ENCODE measurements at places on chromosomes 1 and 21.

DNA sequence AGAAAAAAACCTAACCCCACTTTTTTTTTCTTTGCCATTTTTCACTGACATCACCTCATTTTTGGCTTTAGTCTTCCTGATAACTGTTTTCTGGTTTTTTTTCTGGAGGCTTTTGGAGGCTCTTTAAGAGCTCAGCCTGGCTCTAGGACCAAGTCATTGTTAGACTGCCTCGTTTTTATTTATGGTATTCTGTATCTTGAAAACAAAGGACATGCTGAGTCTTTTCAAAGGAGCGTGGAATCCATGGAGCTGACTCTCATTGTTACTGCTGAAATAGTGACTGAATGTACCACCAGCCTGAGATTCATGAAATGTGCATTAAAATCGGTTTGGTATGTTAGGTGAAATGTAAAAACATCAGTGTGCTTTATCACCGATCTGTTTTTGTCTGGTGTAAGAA lies 28.0 kb downstream of the RASAL2 start:
- DNase-seq = no peak

GRCh38 chr1:108190001-108190634 lies 10.0 kb downstream of the SLC25A24 start:
- no peak for DNase-seq

DNA sequence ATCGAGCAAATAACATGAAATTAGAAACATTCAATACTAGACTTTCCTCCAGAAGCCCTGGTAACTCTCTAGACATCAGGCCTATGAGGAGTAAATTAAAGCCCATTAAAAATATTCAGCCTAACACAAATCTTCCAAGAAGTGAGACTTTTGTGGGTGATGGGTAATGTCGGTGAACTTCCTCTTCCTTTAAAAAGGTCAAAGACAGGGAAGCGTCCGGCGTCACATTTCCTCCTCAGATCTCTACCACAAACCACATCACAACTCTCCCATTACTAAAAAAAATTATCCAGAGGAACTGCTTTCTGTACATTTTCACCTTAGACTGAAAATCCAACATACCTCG lies 1.4 kb downstream of the EIF4G3 start:
- no peak for DNase-seq

GRCh38 chr21:17045214-17045853 lies 467.5 kb upstream of the CXADR start:
- DNase-seq = no peak

GRCh38 chr21:42218836-42219605 lies at the start of gene ABCG1:
ABCG1 (plus strand) TSS chr21:42219140; CDS start chr21:42219263, 123 bp downstream.
- DNase-seq = peak; percentile 61

- no peak for DNase-seq
These were observed 810.2 kb upstream of the ADAMTS5 start for GRCh38 chr21:27776925-27777553.

DNA sequence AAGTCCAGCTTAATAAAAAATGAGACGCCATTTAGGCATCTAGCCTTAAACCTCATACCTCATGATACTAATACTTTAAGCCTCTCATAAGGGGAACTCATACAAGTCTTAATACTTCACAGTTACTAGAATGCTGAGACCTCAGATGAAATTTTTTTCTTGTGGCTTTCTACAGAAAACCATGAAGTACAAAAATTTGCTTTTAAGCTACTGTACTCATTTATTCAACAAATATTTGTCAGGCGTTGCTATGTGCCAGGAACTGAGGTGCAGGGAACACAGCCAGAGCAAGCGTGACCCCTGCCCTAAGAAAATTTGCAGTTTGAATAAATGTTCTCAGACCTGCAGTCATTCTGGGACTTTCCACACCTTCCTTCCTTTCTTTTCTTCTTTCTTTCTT lies 150.6 kb downstream of the MRPL39 start:
- no peak for DNase-seq

DNA sequence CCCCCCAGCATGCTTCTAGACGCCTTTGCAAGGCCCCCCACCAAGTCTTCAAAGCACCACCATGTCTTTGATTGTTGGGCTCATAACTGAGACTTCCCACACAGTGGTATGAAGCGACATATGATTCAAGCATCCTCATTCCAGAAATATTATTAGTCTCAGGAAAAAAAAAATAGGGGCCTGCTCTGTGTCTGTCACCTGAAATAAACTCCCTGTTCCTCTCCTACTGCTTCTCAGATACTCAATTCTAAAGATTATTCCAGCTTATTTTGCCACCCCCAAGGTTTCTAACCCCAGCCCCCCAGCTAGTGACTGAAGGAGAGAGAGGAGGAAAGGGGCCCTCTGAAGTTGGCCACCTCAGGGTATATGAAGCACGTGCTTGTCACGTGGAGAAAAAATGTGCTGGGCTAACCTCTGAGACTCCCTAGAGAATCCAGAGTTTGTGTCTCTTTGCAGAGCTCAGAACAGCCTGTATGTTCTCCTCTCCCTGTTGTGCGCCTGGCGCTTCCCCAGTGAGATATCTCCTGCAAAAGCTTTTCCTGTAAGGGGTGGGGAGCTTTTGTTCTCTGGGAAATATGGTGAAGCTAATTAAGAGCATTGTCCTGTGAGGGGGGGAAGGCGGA lies 35.9 kb upstream of the RASAL2 start:
- DNase-seq = peak; percentile 33

- DNase-seq = no peak
These were observed 173.7 kb upstream of the CAMK1G start for GRCh38 chr1:209409780-209410179.

DNA sequence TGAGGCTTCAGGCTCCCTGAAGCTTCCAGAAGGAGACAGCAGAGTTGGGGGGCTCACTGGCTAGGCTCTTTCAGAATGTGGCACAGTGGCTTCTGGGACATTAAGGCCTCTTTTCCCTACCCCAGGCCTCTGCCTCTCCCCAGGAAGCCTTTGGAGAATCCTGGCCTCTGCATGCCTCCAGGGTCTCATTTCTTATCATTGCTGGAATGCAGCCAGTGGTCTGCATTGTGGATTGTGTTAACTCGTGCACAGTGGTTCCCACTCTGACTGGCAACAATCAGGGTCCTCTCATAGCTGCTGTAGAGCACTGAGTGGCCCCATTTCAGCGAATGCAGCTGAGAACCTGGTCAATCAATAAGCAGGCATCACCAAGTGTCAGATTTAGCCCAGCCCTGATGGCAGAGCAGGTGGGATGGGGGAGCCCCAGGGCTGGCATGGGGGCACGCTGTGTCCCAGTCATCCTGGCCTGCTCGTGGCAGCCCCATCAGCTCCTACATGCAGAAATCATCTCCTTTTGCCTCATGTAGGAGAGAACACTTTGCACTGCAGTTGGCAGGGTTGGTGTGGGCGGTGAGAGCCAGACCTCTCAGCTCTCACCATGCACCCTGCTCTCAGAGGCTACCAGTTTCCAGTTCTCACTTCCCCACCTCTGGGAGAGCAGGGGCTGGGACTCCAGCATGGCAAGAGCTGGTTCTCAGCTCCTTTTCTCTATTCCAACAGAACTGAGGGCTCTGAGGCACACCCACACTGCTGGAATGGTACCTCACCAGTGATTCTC lies 13.4 kb downstream of the ADORA1 start:
- no peak for DNase-seq

GRCh38 chr1:248670003-248670402 lies 14.7 kb upstream of the OR2T27 start:
- DNase-seq = no peak

GRCh38 chr1:246519514-246519913 lies 12.4 kb upstream of the SMYD3 start:
- DNase-seq = no peak

- DNase-seq = no peak
These were observed 106.4 kb downstream of the C1orf94 start for GRCh38 chr1:34283142-34283541.

DNA sequence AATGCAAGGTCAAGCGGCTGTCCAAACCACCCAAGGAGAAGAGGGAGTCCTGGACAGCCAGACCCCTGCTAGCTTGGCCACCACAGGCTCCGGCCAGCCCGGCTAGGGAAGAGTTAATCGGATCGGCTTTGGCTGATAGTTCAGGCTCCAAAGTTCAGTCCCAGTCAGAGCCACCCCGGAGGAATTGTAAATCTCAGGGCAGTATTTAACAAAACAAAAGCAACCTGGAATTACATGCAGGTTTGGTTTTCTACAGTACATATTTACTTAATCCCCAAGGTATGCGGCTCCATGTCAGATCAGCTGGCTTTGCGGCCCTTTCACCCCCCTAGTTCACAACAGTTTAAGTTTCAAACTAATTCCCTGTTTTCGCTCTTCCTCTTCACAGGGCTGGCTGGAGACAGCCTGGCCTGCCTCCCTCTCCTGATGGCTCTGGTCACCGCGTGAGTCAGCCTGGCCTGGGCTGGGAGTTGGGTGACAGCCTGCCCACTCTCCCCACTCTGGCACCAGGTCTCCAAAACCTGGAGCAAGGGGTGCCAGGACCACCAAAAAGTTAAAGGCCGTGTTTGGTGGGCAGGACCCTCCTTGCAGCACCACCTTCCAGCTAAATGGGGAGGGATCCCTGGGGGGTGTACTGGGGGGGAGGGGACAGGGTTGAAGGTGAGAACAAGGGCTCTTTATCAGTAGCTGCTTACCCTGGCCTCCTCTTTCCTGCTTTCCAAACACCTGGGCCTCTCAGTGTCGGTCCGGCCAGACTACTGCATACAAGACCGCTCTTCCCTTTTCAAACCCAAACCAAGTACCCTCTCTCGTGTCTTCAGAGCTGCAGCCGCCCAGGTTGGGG lies 1.9 kb downstream of the DHRS3 start:
- DNase-seq = no peak

GRCh38 chr1:29722598-29722997 lies 486.3 kb downstream of the PTPRU start:
- DNase-seq = no peak

- no peak for DNase-seq
These were observed 266.8 kb downstream of the VAV3 start for GRCh38 chr1:107698161-107698560.

- DNase-seq = no peak
These were observed 5.2 kb downstream of the NTRK1 start for GRCh38 chr1:156865865-156866248.

GRCh38 chr1:235278233-235278914 lies 49.6 kb downstream of the ARID4B start:
- DNase-seq = no peak

- DNase-seq = no peak
These were observed 1.0 kb downstream of the SH3BP5L start for GRCh38 chr1:248824701-248825100.

DNA sequence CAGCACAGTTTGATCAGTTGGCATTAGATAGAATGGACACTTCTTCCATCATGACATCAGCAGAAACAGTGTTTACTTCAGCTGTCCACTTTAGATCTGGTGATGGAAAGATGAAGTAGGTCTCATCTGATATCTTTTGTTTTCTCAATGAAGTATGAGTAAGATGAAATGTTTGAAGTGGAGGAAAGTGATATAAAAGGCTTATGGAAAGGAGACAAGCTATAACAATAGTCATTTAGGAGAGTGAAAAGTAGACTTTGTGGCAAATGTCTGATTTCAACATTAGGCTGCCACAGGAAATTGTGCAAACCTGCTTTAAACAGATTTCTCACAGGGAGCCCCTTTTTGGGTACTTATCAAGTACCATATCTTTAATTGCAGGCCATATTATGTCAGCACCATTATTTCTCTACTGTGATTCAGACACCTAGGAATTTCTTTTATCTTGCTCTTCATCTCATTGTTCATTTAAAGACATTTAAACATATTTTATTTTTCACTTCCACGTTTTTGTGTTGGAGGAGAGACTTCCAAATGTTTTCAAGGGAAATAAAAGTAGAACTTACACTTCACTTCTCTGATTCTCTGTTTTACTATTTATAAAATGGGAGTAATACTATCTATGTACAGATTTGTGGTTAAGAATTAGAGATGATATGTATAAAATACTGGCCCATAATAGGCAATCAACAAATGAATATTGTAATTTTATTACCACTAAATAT lies 18.1 kb downstream of the PDC start:
- no peak for DNase-seq

- no peak for DNase-seq
These were observed 112.3 kb upstream of the ZRANB2 start for GRCh38 chr1:71193153-71193552.

DNA sequence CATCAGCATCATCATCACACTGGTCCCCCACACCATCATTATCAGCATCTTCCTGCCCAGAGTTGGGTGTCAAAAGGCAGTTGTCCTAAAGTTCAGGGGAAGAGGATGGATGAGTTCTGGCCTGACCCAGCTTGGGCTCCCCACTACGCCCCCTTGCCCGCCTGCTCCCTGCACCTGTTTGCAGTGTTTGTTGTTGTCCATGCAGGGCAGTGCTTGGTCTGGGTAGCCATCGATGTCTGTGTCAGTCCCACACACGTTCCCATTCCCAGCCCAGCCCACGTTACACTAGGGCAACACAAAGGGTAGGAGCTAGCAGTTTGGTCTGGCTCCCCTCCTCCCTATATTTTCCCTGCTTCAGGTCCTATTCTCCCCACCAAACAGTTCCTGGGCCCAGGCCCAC lies 6.8 kb downstream of the THBS3 start:
- no peak for DNase-seq

DNA sequence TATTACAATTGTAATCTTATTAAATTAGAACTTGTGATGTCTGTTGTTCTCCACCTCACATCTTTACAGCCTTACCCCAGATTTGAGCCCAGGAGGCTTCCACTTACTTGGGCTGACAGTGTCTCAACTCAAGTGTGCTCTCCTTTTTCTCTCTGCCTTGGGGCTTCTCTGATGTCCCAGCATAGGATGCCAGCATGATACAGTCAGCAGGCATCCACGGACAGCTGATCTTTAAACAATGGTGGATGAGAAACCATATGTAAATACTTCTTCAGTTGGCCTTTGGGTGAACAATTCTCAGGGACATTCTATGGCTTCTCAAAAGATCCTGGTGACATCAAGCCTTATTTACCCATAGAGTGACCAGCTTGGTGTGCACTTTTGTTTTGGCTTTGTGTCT lies 107.6 kb upstream of the GORAB start:
- no peak for DNase-seq

DNA sequence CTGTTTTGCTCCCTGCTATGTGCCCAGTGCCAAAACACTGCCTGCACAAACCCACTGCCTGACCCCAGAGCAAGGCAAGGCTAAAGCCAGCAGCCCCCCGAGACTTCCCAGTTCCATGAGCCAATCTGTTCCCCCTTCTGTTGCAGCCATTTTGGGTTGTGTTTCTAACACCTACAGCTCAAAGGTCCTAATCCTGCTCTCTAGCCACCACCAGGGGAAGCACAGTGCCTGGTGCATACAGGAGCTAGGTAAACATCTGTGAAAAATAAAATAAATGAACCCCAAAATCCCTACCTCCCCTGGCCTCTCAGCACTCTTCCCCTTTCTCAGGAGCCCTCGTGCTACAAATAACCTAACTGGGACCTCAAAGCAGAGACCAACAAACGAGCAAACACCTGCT lies 190.2 kb downstream of the MATN1 start:
- no peak for DNase-seq

GRCh38 chr21:46226920-46227599 lies 1.5 kb downstream of the LSS start:
- peak; percentile 53 for DNase-seq
